RWPE1 (cell line): ENCODE measurements at places on chromosomes 1 and 21.

DNA sequence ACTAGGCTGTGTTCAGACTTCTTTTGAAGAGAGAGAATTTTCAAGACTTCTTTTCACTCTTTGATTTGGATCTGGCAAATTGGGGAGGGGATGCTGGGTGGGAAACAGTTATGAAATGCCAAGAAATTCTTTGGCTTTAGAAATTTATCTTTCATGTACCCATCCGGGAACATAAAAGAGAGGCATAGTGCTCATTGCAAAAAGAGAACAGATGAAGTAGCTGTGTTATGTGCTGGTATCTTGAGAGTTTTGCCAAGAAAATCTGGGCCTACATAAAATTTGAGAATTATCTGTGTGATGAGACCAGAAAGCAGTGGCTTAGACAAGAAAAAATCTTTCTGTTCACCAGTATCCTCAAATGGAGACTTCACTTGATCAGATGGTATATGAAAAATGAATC, 4.3 kb downstream of the TMEM167B start:
- DNase-seq, result no peak

GRCh38 chr1:84855168-84855567, 37.8 kb downstream of the LPAR3 start:
- DNase-seq, result peak; percentile 32

- no peak for DNase-seq
Observed at GRCh38 chr1:17201201-17202021, 3.5 kb upstream of the PADI1 start.

DNA sequence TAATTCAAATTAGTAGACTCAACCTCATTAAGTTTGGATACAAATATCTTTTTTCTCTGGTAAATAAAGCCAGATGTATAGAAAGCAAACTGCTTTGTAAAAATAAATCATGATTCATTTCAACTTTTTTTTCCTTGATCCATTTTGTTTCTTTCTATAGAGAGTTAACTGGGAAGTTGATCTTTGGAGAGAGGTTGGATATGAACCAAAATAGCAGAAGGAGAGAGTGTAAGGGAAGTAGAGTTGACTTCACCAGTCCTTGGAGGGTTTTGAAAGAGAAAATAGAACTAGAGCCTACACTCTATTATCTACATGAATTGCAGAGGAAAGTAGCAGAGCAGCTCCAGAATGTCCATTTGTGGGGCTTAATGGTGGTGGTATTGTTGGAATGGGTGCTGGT, 243.8 kb downstream of the ADGRL2 start:
- no peak for DNase-seq

- no peak for DNase-seq
Observed at GRCh38 chr1:212605441-212606394, 2.8 kb upstream of the ATF3 start.

- DNase-seq, result no peak
Observed at GRCh38 chr1:119374208-119374874, 5.8 kb downstream of the HAO2 start.

DNA sequence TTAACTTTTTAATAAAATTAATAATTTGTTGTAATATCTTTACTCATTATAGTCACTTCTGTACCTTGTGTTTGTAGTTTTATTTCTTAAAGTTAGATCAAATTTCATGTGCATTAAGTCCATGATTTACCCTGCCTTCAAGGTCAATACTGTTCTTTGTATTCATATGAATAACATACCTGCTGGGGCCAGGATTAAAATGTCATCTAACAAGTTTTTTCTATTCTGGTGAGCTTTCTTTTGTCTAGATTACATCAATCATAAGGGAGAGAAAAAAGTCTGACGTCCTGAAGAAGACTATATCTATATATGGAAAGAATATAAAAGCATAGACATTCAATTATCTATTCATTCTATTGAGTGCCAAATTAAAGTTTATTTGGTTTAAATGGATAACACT, 232.6 kb downstream of the COL11A1 start:
- no peak for DNase-seq

- no peak for DNase-seq
Observed at GRCh38 chr1:198363625-198364151, 176.8 kb downstream of the ATP6V1G3 start.

GRCh38 chr1:95382000-95382786, 148.2 kb downstream of the RWDD3 start:
- no peak for DNase-seq

DNA sequence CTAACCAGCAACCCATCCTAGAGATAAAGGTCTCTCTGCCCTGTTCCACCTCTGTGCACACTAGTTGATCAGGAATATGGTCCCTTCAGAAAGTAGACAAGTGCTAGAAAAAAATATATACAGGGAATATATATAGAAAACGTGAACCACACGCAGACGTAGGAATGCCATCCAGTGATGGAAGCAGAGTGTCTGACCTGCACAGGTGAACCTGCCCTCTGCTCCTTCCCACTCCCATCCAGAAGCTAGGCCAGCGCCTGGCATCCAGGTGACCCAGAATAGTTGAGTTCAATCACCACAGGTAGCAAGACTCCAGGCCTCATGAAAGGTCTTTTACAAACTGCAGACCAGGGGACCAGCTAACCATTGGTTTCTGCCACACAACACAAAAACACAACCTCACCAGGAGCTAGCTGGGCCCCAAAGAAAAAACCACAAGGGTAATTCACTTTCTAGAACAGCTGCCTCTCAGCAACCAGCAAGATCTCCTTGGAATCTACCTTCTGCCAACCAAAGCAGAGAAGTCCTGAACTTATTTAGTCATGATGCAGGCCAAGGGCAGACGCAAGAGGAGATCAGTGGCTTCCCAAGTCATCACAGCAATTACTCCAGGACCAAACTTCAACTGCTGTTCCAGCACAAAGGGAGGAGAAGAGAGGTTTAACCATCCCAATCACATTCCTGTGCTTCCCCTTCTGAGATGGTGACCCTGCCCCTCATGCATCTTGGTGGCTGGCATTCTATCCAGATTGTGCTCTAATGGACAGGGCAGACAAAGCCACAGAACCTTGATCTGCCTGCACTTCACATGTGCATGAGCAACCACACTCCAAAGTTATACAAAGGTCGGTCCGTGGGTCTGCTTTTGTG, 53.0 kb downstream of the GPR161 start:
- no peak for DNase-seq

DNA sequence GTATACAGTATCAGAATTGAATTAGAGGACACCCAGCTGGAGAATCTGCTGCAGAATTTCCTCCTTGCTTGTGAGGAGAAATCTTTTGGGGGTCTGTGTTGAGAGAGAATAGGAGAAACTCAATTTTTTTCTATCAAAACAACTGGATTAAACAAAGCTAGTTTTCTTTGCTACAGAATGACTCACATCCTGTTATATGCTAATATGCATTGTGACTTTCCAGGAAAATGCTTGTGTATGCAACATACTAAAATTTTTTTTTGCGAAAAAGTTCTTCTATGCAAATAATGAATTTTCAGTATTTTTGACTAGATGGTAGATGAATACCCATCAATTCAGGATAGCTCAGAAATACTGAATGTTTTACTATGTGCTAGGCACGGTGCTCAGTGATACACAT, 2.2 kb downstream of the VAMP4 start:
- no peak for DNase-seq

DNA sequence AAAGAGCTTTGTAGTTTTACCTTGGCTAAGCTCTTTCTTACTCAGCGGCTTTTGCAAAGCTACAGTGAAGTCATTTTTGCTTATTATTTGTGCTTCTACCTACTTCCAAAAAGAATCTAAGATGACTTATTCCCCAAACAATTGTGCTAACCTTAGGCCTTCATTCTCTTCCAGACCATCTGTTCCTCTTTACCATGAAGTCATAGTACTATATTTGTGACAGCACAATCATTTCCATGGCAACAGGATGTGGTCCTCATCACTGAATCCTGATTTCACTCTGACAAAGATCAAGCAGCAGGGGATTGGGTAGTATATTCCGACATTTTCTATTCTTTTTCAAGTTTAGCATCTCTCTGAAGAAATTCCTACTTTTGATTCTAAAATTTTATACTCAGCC, 24.8 kb upstream of the NMNAT2 start:
- DNase-seq, result no peak

DNA sequence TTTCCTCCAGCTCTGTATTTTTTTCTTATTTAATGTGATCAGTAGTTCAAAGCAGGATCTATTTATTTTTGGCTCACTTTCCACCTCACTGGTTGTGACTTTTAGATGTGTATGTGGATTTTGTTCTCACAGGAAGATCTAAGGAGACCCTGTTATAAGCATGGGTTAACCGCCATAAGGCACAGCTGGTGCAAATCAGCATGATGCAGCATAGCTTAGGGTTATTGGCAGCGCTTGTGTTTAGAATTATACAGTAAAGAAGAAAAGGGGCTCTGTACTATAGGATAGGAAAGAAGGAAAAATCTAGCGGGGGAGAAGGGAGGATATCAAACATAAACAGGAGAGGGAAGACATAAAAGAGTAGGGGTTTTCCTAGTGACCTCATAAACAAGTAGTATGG, 26.9 kb upstream of the RGL1 start:
- DNase-seq, result no peak

DNA sequence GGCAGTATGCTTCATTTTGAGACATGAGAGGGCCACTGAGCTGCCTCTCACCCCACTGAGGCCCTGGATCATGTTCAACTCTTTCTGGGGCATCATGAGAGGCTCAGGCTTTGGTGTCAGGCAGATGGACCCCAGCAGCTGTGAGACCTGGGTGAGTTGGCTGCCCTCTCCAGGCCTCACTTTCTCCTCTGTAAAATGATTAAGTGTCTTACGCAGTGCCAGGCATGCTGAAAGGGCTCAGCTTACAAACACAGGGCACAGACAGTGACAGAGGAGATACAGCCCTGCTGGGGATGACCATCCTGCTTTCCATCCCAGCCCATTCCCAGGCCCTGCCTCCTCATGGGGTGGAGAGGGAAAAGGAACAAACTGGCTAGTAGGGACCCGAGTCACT, 387.4 kb downstream of the MATN1 start:
- no peak for DNase-seq

GRCh38 chr1:109493805-109494539, at the start of gene CYB561D1:
Gene CYB561D1, plus strand, starts transcription at chr1:109494094. Its CDS starts 46 bp downstream, at chr1:109494140.
- DNase-seq, result peak; percentile 85

DNA sequence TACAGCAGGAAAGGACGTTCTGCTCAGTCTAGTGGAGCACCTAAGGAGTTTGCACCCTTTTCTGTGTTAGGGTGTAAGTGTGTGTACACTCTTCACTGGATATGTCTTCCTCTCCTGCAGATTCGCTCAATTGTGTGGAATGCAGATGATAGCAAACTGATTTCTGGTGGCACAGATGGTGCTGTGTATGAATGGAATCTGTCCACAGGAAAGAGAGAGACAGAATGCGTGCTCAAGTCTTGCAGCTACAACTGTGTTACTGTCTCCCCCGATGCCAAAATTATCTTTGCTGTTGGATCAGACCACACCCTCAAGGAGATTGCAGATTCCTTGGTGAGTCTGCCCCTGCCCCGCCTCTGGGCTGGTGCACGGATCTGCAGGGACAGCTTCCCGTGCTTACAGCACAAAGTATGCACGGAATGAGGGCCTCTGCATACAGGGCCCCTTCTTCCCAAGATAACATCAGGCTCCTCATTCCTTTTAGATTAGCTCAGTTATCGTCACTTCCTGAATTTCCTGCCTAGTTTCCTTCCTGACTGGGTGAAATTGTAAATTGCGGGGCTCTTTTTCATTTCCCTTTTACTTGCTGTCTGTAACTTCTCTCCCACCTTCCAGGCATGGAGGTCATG, 34.6 kb downstream of the CFAP57 start:
- DNase-seq, result peak; percentile 92

GRCh38 chr1:189681252-189681919, 796.3 kb downstream of the BRINP3 start:
- DNase-seq, result no peak

- peak; percentile 91 for DNase-seq
Observed at GRCh38 chr1:151992303-151993083, 1.2 kb downstream of the S100A10 start.

DNA sequence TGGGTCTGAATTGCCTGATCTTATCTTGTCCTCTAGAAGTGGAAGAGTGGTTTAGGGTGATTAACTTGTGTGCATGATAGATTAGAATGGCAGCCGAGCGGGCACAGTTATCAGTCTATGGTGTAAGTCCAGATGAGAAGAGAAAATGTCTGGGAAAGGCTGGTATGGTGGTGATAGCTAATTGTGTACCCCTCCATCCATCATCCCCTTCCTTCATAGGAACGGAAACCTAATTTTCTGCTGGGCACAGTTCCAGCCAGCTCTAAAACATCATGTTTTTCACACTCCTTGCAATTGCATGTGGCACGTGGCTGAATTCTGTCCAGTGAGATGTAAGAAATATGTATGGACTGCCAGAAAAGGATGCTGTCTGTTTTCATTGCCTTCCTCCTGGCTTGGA, 40.9 kb upstream of the ZP4 start:
- no peak for DNase-seq

- DNase-seq, result no peak
Observed at GRCh38 chr1:7591565-7591964, 179.5 kb upstream of the VAMP3 start.

DNA sequence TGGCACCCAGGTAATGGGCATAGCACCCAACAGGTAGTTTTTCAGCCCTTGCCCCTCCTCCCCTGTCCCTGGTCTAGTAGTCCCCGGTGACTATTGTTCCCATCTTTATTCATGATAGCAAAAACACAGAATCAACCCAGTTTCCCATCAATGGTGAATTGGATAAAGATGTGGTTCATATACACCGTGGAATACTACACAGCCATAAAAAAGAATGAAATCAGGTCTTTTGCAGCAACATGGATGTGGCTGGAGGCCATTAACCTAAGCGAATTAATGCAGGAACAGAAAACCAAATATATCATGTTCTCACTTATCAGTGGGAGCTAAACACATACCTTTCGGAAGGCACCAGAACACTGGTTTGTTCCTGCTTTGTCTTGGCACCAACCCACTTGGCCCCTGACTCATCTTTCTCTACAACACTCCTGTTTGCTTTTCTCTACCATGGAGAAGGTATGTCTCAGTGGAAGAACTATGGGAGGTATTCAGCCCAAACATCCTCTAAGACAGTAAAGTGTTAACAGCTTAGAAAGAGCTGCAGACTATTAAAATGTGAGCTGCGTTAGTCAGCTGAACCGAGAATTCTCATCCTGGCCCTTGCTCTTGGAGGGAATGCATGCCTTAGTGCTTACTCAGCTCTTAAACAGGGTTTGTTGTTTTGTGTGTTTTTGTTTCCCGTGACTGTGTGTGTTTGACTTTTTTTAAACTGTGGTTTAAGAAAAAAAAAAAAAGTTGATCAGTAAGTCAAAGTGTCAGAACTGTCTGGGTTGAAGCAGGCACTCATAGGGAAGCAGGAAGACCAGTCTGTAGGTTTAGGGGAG, 203.0 kb downstream of the TOMM20 start:
- DNase-seq, result peak; percentile 89
